Left forelimb (tissue), 1 donor: ENCODE measurements at places on chromosomes 16 and 17.

DNA sequence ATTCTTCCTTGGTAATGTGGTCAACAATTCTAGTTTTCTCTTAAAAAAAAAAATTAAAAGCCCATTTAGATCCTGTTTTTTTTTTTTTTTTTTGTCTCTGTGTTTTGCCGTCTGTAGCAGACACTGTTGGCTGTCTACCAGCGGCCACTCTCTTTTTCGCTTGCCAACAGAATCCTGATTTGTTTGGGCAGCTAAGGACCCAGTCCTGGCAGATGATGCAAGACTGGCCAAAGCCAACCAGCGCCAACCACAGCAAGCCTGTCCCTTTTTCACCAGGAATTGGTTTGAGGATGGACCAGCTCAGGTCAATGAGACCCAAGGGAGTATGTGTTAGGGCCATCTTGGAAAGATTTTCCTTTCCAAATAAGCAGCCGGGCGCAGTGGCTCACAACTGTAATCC is 28.2 kb downstream of the ST3GAL2 start:
- no peak for DNase-seq

DNA sequence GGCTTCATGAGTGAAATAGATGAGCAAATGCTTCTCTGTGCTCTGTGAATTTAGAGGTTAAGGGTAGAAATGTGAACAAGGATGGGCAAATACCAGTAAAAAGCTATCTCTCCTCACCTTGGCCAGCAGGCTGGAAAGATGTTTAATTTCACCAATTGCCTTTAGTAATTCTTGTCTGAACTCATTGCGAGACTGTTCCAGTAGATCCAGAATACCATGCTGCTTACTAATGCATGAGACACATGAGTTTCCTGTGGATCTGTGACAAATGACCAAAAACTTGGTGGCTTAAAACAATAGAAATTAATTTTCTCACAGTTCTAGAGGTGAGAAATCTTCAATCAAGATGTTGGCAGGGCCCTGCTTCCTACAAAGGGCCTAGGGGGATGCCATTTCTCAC is 9.3 kb upstream of the ZNF624 start:
- no peak for DNase-seq

DNA sequence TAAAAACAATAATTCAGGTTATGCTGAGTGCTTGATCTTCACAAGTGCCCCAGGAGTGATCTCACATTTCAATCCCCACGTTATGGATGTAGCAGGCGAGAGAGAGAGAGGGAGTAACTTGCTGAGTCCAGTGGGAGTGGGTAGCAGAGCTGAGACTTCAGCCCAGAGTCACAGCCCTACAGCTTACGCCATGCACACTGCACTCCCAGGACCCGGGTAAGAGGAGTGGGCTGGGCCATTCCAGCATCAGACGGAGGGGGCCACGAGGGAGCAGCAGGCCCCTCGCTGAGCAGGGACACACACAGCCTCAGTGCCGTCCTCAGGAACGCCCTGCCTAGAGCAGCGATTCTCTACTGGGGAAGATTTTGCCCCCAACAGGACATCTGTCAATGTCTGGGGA is 9.8 kb upstream of the KIF19 start:
- DNase-seq: no peak

DNA sequence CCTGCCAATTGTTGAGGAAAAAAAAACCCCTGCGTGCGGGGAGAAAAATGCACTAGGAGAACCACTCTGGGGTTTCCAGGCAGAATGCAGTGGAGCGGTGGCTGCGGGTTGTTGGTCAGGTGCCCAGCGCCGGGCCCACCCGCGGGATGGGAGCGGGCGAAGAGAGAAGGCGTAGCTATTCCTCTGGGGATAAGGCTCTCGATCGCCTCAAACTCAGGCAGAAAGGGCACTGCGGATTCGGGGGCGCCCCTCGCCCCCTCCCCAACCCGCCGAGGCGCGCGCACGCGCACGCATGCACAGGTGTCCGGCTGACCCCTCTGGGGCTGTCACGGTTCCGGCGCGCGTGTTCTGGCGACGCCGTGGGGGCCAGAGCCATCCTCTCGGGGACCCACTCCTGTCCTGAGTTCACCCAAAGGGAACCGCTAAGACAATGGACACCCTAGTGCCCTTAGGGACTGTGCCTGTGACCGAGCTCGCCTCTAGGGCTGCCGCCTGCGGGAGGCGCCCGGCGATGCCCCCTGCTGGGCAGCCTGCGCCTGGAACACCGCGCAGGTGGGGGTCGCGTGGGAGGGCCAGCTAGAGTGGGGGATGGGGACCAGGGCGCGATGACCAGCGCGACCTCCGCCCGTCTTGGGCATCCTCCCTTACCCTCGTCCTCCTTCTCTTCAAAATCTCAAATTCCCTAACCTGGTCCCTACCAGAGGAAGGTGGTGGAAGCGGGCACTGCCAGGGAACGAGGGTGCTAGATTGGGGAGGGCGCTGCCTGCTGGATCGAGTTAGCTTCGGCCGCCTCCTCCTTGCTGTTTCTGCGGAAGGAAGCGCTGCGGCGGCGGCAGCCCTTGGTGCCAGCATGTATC is 14.4 kb upstream of the CBX8 start:
- DNase-seq: no peak

GRCh38 chr17:19424934-19425868 is 14.2 kb downstream of the RNF112 start:
- no peak for DNase-seq

DNA sequence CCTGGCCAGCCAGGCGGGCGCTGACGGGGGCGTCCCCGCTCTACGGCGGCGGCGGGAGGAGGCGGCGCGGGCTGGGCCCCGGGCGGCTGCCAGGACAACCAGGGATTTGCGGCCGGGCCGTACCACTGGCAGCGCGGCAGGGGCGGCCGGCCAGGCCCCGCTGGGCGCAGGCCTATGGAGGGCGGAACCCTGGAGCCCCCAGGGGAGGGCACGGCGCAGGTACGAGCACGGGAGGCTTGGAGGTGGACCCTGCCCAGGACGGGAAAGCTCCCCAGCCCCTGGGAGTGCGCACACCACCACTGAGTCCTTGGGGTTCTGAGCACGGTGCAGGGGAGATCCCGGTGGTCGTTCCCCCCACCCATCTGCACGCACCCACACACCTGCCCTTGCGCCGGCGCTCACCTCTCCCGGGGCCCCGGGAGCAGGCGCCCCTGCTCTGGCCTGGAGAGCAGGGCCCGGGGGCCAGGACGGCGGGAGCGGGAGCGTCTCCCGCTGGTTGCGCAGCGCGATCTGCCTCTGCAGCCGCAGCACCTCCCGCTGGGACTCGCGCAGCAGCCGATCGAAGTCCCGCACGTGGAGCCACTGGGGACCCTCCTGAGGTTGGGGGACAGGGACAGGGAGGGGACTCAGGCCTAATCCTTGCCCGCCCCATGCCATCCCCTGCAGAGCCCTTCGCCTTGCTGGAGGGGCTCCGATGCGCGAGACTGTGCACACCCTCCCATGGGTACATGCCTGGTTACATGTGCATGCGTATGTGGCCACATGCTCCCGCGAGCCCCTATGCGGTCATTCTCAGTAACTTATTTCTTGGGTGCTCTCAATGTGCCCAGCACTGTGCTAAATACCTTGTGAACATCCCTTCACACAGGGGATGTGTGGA is 3.9 kb downstream of the TSPOAP1 start:
- DNase-seq: no peak

- no peak for DNase-seq
Observed at GRCh38 chr17:39170109-39170508, 4.1 kb upstream of the ARL5C start.

DNA sequence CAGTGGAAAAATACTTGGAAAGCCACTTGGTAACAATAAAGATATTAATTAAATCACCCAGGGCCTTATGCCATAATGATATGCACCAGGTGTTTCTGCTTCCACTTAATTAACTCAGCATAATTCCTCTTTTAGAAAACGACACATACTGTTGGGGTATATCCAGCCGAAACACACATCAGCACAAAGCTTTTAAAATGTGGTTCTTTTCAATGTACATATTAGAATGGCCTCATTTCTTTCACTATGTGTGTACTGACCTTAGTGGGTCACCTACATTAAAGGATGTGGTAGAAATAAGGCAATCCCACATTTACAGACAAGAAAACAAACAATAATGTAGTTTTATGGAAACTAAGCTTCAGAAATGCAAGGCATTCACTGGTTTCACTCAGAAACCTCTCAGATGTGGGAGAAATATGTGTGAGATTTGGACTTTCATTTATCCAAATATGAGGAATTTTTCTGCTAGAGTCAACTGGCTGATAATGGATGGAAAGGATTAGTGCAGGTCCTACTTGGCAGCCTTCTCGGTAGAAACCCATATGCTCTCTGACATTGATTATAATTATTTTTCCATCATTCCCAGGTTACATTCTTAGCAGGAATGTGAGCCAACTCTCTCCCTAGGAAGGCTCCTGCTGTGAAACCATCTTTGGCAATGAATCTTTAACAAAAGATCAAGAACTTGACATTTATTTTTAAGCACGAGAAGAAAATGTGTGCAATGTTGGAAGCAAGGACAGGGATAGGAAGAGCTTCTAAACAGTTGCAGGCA is 66.7 kb upstream of the DHX40 start:
- no peak for DNase-seq

GRCh38 chr17:80834893-80835275 is 156.8 kb upstream of the CHMP6 start:
- DNase-seq: no peak

DNA sequence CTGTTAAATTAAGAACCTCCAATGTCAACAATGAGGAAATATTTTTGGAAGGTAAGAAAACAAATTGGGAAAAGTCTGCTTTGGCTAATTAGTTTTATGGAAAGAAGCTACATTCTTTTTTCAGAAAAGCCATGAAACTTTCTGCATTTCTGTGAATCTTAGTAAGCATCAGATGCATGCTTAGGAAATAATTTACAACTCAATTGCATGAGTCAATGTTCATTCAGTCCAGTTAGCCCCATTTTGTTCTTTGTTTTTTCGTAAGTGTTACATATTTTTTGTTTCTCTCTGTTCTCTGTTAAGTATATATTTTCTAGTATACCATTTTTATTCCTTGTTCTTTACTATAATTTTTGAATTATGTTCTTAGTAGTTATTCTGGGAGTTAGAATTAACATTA is 195.2 kb upstream of the KIF2B start:
- no peak for DNase-seq

GRCh38 chr17:57006040-57006439 is 28.1 kb downstream of the SCPEP1 start:
- DNase-seq: no peak
